Progenitor cell of endocrine pancreas (in vitro differentiated cells): ENCODE measurements at places on chromosomes 11 and 22. TPM values are rescaled to one million over a fixed set of nuclear protein-coding genes. Genes with fewer than 3 reads are reported as not detected.
A peak's percentile ranks its signal among the peaks of the same experiment; 100 is the strongest.

DNA sequence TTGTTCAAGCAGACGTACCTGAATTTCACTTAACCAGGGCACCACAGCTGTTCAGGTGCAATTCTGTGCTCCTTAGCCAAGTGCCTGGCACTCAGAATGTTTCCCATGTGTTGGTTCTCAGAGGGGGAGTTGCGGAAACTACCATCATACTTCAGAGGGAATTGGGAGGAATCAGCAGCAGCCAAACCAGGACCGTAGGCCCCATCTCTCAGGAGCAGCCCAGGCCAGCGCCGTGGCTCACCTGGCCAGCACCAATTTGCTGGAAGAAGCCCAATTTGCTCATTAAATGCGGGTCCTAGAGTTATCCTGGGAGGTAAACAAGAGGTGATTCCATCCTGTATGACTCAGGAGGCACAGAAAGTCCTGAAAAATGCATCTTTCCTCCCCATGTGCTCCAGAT, 435.4 kb downstream of the BRD1 start:
- no peak overlapping the region for H3K4me3 ChIP-seq
- H3K27me3 ChIP-seq: peaks cover 11% of the 10 kb centered on the region
- no peaks in the 10 kb centered on the region for H3K4me1 ChIP-seq
- H3K36me3 ChIP-seq: no peaks in the 10 kb centered on the region
- no peak overlapping the region for H3K27ac ChIP-seq

GRCh38 chr22:41820447-41820846, 12.5 kb upstream of the SREBF2 start:
- H3K27me3 ChIP-seq: no peaks in the 10 kb centered on the region
- H3K4me3 ChIP-seq: no peak overlapping the region
- peaks cover 1% of the 10 kb centered on the region for H3K36me3 ChIP-seq
- DNase-seq: no peak
- peak overlapping the region; percentile 8 for H3K27ac ChIP-seq

TRIM64C gene
- not detected in 2 replicates for total RNA-seq

- peak overlapping the region; percentile 33 for H3K27ac ChIP-seq
These were observed 48.3 kb downstream of the SYT13 start for GRCh38 chr11:45237711-45238315.

RGL4 gene
- 0.07 TPM in 1 of 2 replicates, not detected in the other for total RNA-seq

SLC22A12 gene
- total RNA-seq: not detected in 2 replicates

GRCh38 chr22:29937940-29938693, 55.1 kb downstream of the MTMR3 start:
- H3K4me3 ChIP-seq: no peak overlapping the region
- no peak overlapping the region for H3K27ac ChIP-seq
- H3K4me1 ChIP-seq: peaks cover 5% of the 10 kb centered on the region
- H3K27me3 ChIP-seq: no peaks in the 10 kb centered on the region
- no peak for DNase-seq
- peaks cover 23% of the 10 kb centered on the region for H3K36me3 ChIP-seq

SLC22A8 gene
- 2.4 and 4.1 TPM in 2 replicates for total RNA-seq

- H3K36me3 ChIP-seq: peaks cover 6% of the 10 kb centered on the region
- H3K4me1 ChIP-seq: no peaks in the 10 kb centered on the region
These were observed 52.5 kb downstream of the GRAMD4 start for GRCh38 chr22:46672731-46673130.

AQP11 gene
- total RNA-seq: 2.2 and 2.3 TPM in 2 replicates

- no peak overlapping the region for H3K4me3 ChIP-seq
- H3K36me3 ChIP-seq: no peaks in the 10 kb centered on the region
- DNase-seq: no peak
- peak overlapping the region; percentile 54 for H3K27ac ChIP-seq
- H3K4me1 ChIP-seq: peaks cover 34% of the 10 kb centered on the region
These were observed 181.4 kb downstream of the DBX1 start for GRCh38 chr11:19978668-19979518.

DNA sequence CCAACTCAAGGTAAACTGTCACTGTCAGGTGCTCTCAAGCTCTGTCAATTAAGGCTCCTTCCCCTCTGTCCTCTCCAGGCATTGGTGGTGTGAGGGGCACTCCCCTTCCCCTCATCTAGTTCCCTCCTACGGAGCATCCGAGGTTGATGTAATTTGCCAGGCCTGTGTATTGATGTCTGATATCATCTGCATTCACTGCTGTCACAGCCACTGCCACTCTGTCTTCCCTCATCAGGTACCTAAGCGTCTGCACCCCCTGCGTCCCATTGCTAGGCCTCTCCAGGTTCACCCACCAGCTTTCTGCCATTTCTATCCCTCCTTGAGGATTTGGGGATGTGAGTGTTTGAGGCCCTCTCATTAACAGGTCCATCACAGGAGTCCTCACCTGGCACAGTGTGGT, 50.0 kb upstream of the SYT13 start:
- DNase-seq: no peak
- peaks cover 32% of the 10 kb centered on the region for H3K27me3 ChIP-seq
- H3K36me3 ChIP-seq: no peaks in the 10 kb centered on the region
- peaks cover 13% of the 10 kb centered on the region for H3K4me1 ChIP-seq
- H3K4me3 ChIP-seq: no peak overlapping the region

GRCh38 chr11:69369210-69369825, 75.4 kb downstream of the MYEOV start:
- H3K27me3 ChIP-seq: peaks cover 6% of the 10 kb centered on the region
- no peak for DNase-seq
- no peak overlapping the region for H3K4me3 ChIP-seq
- H3K27ac ChIP-seq: no peak overlapping the region

GRCh38 chr22:42892571-42893316, 35.7 kb upstream of the ARFGAP3 start:
- no peak for DNase-seq
- peaks cover 3% of the 10 kb centered on the region for H3K36me3 ChIP-seq
- no peaks in the 10 kb centered on the region for H3K27me3 ChIP-seq
- no peak overlapping the region for H3K27ac ChIP-seq
- H3K4me3 ChIP-seq: no peak overlapping the region
- peaks cover 5% of the 10 kb centered on the region for H3K4me1 ChIP-seq

OLFML1 gene
- 0.42 TPM in 1 of 2 replicates, not detected in the other for total RNA-seq

DNA sequence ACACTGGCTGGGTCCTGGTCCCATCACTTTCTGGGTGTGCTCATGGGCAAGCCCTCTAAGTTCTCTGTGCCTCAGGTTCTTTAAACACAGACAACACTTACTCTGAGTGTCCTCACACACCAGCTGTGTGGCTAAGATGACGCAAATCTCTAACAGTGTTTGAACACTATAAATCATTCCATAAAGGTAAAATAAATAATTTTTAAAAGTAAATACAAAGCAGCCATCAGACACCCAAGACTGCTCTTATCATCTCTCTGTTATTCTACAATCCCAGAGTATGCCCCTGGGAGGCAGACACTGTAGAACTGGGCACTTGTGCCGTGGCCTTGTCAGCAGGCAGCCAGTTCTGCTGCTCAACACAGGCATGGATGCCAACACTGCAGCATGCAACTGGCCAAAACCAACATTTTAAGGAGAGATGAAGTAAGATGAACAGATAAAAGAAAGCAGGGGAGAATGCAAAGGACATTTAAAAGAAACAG, 56.8 kb downstream of the RPL27A start:
- peaks cover 3% of the 10 kb centered on the region for H3K4me1 ChIP-seq
- no peaks in the 10 kb centered on the region for H3K27me3 ChIP-seq
- no peak overlapping the region for H3K4me3 ChIP-seq
- no peak overlapping the region for H3K27ac ChIP-seq

DNA sequence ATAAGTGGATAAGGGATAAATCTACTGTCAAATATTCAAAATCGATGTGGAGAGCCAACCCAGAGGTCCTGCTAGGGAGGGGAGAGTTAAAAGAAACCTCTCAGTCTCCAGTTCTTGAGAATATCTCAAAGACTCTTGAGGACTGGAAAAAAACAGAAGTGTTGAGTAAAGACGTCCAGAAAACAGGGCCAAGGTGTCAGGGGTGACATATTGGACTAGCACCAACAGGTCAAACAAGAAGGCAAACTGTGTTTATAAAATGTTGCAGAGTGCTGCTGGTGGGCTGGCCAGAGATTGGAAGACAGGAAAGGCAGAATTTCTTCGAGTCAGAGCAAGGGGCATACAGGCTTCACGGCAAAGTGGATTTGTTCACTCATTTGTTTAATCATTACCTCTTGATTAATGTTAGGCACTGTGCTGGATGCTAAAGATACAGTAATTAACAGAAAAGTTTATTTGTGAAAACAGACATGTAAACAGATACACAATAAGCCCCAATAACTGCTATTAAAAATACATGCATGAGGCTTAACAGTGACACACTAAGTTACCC, 33.7 kb upstream of the SMPD1 start:
- H3K36me3 ChIP-seq: no peaks in the 10 kb centered on the region
- no peak overlapping the region for H3K4me3 ChIP-seq
- peaks cover 39% of the 10 kb centered on the region for H3K4me1 ChIP-seq
- H3K27me3 ChIP-seq: no peaks in the 10 kb centered on the region

GPHA2 gene
- total RNA-seq: 0.41 TPM in 1 of 2 replicates, not detected in the other

DNA sequence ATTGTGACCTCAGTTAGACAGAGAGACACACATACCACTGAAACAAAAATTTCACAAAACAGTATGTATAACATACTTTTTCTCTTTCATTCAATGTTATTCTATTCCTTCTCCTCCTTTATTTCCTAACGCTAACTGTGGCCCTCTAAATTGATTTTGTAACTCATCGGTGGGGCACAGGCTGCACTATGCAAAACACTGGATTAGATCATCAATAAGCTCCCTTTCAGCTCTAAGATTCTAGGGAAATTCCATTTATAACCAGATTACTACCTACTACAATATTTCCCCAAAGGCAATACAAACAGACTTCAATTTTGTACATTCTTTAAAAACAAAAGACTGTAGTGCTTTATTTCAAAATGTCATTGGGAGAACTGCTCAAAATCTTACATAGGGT, 6.1 kb downstream of the FJX1 start:
- no peak overlapping the region for H3K27ac ChIP-seq
- peaks cover 10% of the 10 kb centered on the region for H3K27me3 ChIP-seq
- H3K4me3 ChIP-seq: no peak overlapping the region
- H3K36me3 ChIP-seq: no peaks in the 10 kb centered on the region

OR52A1 gene
- not detected in 2 replicates for total RNA-seq

CCDC83 gene
- total RNA-seq: not detected in 2 replicates

- H3K4me1 ChIP-seq: peaks cover 12% of the 10 kb centered on the region
- no peaks in the 10 kb centered on the region for H3K36me3 ChIP-seq
- DNase-seq: no peak
- H3K27me3 ChIP-seq: no peaks in the 10 kb centered on the region
- peak overlapping the region; percentile 82 for H3K4me3 ChIP-seq
These were observed 3.9 kb downstream of the TMEM134 start for GRCh38 chr11:67465189-67465510.

PUS3 gene
- total RNA-seq: 12.4 and 12.7 TPM in 2 replicates

DNA sequence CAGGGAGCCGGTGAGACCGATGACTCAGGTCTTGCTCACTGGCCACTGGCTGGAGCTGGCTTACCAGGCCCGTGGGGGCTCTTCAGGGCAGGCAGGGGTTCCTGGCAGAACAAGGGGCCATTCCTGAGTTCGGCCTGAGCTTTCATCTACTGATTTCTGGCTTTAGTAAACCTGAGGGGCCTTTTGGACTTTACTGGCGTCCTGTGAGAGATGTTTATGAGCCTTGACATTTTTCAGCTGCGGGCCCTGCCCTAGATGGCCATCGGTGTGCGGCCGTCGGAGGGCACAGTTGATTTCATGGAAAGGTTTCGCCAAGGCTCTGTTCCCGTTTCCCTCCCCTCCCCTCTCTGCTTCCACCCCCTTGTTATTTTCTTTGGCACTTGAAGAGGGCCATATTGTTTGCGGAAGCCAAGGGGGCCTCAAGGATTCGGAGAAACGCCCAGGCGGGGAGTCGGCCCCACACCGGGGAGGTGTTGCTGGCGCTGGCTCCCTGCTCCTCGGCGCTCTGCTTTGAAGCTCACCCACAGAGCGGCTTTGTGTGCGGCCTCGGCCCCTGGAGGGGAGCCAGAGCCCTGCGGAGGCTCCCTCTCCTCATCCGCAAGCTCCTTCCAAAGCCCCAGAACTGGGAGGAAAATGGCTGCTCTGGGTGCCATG, 17.7 kb downstream of the ELF5 start:
- no peak overlapping the region for H3K4me3 ChIP-seq
- peaks cover 7% of the 10 kb centered on the region for H3K27me3 ChIP-seq
- no peak for DNase-seq
- no peaks in the 10 kb centered on the region for H3K4me1 ChIP-seq

DNA sequence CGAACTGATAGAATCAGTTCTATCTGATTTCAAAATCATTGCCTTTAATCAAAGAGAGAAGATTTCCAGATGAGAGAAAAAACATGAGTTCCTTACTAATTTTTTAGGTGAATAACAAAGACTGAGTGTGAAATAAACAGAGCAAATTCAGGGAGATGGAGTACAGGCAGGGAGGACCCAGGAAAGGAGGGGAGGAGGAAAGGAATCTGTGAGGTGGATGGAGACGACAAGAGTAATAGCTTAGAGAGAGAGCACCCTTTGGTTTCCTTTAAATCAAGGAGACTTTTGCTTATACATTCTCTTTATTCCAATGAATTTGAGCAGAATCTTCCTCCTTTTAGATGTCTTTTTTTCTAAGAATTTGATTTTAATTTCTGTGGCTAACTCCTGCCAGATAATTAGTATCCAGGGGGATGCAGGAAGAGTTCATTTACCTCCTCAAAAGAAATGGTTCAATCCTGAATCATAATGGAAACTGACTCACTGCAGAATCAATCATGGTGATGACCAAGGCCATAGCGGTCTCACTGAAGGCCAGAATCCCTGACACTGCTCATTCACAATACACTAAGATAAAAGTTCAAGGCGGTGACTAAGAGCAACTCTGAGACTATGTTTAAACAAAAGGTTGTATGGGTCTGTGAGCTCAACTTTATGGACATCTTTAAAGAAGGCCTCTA, 234.0 kb upstream of the ZC3H12C start:
- no peaks in the 10 kb centered on the region for H3K4me1 ChIP-seq
- no peak overlapping the region for H3K4me3 ChIP-seq
- DNase-seq: no peak

RBMXL2 gene
- total RNA-seq: 0.14 TPM in 1 of 2 replicates, not detected in the other
